Psoas muscle (tissue), 8 donors: ENCODE measurements at places on chromosomes 13 and 19. TPM values are rescaled to one million over a fixed set of nuclear protein-coding genes. Genes with fewer than 3 reads are reported as not detected.

CEACAM7 gene
- 0.15 TPM for total RNA-seq

NEK5 gene
- total RNA-seq, result not detected

- no peak for DNase-seq
Measured at GRCh38 chr13:101751488-101751887, 299.0 kb downstream of the ITGBL1 start.

- DNase-seq, result no peak
Measured at GRCh38 chr13:50720861-50721671, 122.4 kb downstream of the DLEU7 start.

- no peak for DNase-seq
Measured at GRCh38 chr13:71054358-71054757, 812.6 kb downstream of the DACH1 start.

GRCh38 chr13:34044660-34045080 lies 226.7 kb downstream of the RFC3 start:
- no peak for DNase-seq

DNA sequence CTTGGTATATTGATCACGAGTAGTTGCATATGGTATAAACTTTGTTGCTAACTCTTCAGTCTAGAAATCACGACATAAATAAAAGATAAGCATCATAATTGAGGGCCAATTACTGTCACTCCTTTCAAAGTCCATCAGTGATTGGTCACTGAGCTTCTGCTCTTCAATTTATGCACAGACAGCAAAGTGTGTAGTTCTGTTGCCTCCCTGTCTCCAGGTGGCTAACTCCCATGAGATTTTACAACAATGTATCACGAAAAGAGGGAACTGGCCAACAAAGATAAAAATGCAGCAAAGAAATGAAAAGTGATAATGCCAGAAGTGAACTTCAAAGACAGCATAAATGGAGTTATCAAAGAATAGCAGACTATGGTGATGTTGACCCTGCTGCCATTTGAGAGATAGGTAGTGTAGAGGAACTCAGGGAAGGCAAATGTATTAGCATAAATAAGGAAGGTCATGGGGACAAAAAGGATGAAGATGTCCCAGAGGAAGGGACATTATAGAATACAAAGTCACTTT lies 12.7 kb upstream of the TNFSF14 start:
- DNase-seq, result no peak

- no peak for DNase-seq
Measured at GRCh38 chr19:12946731-12947496, 1.3 kb downstream of the RAD23A start.
